Stimulated activated CD8-positive, alpha-beta memory T cell treated with anti-CD3 and anti-CD28 coated beads, Interleukin-7, amount 100 ng/mL, for 24 hours (primary cell): ENCODE measurements at places on chromosomes 11 and 22.

DNA sequence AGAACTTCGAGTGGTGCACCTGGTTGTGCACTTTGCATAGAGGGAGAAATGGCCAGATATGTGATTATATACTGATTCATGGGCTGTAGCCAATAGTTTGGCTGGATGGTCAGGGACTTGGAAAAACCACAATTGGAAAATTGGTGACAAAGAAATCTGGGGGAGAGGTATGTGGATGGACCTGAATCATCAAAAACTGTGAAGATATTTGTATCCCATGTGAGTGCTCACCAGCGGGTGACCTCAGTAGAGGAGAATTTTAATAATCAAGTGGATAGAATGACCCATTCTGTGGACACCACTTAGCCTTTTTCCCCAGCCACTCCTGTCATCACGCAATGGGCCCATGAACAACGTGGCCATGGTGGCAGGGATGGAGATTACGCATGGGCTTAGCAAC lies 48.0 kb upstream of the NARS2 start:
- no peak for DNase-seq

DNA sequence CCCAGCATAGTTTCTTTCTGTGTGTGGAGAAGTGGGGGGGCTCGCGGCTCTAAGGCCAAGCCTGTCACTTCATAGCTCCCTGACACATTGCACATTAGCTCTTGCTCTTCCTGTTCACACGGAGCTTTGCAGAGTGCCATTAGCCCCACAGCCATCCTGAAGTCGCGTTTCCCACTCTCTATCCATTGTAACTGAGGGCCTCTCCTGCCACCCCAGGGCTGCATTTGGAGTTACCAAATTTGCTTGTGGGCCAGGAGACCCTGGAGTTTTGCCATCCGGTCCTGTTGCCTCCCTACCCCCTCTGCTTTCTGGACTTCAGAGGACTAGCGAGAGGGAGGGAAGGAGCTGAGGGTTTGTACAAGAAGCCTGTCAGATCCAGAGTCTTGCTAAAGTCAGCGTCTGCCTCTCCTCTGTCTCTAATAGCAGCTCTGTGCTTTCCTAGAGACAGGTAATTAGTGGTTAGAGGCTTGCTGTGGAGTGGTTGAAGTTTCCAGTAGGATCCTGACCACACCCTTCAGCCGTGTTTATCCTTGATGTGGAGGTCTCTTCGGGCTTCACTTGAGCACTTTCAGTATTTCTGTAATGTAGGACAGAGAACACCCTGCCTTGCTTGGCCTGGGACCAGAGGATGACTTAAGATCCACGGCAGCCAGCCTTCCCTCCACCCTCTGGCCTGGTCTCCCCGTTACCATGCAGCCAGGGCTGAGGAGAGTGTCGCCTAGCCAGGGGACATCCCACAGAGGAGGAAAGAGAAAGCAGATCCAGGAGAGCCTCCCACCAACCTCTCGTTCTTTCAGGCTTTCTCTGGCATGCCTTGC lies 14.1 kb downstream of the DCPS start:
- no peak for DNase-seq

DNA sequence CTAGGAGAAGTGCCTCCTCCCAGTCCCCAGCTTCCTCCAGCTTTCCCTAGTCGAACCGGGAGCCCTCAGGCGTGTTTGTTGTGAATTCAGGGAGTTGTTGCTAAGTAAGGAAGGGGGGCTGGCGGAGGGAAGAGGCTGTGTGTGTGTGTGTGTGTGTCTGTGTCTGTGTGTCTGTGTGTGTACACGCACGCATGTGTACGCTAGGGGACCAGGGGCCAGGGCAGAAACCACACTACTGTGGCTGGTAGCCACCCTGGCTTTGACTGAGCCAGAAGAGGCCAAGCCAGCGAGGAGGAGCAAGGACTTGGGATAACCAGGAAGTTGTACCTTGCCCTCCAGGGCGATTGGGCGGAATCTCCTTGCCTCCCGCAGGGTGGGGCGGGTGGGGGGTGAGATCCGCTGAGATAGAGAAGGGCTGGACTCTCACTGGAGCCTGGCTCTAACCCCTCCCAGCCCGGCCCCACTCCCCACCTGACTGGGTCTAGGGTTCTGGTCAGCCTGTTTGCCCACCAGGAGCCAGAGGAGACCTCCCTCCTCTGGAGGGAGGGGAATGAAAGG lies 7.5 kb downstream of the BCL9L start:
- no peak for DNase-seq

GRCh38 chr22:39937906-39938305 lies 22.3 kb upstream of the TMA7B start:
- DNase-seq: no peak

GRCh38 chr11:119438599-119438998 lies 15.6 kb upstream of the THY1 start:
- DNase-seq: no peak

DNA sequence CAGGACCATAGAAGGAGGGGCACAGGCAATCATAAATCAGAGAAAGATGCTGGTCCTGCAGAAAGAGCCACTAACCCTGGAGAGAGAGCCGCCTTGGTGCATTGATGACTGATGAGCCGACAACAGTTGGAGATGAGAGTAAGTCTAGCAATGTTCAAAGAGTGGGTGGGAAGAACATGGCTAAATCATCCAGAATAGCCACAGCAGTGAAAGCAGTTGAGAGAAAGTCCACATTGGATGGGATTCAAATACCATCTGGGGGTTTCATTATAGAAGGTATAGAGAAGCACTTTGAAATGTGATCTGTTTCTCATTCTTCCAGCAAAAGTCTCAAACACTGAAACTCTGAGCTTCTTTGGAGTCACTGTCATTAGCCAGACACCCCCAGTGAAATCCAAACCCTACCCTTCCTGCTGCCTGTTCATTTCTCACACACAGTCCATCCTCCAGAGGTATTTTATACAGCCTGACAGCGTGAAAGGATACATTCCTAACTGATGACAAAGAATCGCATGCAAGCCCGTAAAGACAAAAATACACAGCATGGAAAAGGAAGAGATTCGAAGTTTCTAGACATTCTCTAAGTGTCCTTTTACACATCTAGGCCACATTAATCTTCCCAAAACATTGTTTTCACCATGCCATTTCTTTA lies 303.1 kb upstream of the MPPED2 start:
- DNase-seq: no peak

DNA sequence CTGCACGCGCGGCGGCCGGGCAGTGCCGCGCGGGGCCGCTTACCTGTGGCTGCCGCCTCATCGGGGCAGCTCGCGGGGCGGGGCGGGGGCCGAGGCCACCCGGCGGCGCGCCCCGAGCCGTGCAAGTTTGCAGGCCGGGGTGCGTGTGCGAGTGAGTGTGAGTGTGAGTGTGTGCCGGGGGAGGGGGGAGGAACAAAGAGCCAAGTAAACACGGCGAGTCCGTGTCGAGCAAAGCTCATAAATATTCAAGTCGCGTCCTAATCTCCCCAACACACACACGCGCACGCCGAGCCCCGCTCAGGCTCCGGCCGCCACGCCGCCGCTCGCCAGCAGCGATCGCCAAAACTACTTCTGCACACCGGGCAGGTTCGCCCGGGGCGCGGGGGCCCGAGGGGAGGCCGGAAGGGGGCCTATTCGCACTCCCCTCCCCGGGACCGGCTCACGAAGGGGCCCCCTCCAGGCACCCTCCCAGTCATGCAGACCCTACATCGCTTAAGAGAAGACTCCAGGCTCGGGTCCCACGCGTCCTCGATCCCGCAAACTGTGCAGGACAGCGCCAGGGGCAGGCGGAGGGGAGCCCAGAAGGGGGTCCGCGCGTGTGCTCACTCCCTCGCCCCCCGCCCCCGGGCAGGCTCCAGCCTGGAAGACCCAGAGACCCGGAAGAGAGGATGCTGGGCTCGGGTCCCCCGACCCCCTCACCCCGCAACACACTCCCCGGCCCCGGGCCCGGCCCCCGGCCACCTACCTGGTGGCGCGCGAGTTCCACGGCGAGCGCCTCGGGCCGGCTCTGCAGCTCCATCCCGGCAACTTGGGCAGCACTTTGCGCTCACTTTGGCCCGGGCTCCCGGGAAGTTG lies 827 bp downstream of the PHF21B start:
- no peak for DNase-seq

DNA sequence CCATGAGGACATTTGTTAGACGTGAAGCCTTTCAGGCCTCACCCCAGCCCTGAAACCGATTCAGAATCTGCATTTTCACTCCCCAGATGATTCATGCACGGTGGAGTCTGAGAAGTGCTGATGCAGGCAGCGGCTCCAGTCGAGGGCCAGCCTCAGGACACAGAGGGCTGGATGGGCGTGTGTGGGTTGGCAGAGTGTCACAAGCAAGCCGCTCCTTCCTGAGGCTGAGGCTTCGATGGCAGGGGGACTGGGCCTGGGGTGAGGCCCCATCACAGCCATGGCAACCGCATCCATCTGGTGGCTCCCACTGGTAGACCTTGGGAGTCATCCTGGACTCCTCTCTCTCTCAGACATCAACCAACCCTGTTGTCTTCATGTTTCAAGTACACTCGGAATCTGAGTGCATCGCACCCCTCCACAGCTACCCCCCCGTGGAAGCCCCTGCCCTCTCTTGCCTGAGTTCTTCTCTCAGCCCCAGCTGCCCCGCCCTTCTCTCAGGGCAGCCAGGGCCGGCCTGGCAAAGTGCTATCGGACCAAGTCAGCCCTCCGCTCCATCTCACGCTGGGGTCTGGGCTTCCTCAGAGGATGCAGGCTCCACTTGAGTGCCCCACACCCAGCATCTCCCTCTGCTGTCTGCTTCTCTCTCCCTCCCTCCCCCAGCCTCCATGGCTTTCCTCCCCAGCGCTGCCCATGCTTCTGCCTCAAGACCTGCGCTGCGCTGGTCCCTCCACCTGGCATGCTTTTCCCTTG lies 10.6 kb downstream of the KCNC1 start:
- DNase-seq: no peak

DNA sequence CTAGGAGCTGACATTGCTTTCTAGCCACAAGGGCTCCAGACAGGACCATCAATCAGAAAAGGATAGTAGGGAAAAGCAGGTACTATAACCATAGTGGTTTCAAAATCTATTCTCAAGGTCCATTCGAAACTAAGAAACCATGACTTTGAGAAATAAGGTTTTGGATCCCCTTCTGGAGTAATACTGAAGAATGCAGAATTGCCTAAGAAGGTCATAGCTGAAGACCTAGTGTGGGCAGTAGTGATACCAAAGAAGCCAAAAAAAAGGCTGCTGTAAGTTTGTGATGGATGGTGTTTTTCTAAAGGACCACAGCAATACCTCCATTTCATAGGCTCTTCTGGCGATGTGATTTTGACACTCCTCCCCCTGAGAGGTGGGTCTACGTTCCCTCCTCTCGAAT lies 163.1 kb downstream of the MAML2 start:
- DNase-seq: no peak

- DNase-seq: no peak
These were observed 69.1 kb upstream of the B3GAT1 start for GRCh38 chr11:134481135-134481534.

GRCh38 chr11:108727665-108728064 lies 62.8 kb downstream of the DDX10 start:
- no peak for DNase-seq

- no peak for DNase-seq
These were observed 45.5 kb upstream of the ALKBH3 start for GRCh38 chr11:43835104-43835503.

GRCh38 chr22:50201191-50202129 lies 649 bp downstream of the SELENOO start:
- DNase-seq: no peak

DNA sequence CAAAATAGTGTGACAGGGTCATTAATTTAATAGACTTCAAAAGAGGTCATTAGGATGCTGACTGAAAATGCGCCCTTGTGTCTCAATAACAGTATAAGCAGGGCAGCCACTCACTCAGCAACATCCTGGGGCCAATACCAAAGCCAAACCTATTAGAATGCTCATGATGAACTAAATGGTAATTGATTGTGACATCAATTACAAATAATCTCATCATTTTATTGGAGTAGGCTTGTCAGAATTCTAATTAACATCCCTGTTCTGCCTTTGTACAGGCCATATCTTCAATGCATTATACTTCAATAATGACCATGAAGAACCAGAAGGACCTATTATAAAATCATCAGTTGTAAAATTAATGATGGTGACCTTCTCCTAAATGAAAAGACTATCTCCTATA lies 64.2 kb downstream of the DNAJC24 start:
- DNase-seq: no peak

- no peak for DNase-seq
These were observed 684 bp downstream of the TNFRSF13C start for GRCh38 chr22:41925783-41926460.

- DNase-seq: no peak
These were observed 5.4 kb upstream of the C11orf86 start for GRCh38 chr11:66969584-66970225.

GRCh38 chr11:62908468-62909072 lies 12.6 kb downstream of the CHRM1 start:
- DNase-seq: no peak

- DNase-seq: no peak
These were observed 190.4 kb downstream of the MN1 start for GRCh38 chr22:27610863-27611786.

DNA sequence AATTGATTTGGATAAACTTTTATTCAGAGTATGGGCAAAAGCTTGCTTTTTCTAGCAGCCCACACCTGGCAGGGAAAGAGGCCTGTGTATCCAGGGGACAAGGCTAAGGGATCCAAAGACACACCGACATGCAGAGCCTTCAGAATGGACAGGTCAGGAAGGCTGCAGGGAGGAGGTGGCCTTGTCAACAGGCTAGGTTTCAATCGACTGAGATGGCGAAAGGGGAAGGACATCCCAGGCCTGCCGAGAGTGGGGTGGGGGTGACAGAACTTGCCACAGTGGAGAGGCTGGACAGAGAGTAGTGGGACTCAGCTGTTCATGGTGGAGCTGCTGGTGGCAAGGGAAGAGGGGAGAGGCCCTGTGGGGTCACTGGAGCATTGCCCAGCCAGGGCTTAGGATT lies 5.3 kb upstream of the SLC39A13 start:
- no peak for DNase-seq

DNA sequence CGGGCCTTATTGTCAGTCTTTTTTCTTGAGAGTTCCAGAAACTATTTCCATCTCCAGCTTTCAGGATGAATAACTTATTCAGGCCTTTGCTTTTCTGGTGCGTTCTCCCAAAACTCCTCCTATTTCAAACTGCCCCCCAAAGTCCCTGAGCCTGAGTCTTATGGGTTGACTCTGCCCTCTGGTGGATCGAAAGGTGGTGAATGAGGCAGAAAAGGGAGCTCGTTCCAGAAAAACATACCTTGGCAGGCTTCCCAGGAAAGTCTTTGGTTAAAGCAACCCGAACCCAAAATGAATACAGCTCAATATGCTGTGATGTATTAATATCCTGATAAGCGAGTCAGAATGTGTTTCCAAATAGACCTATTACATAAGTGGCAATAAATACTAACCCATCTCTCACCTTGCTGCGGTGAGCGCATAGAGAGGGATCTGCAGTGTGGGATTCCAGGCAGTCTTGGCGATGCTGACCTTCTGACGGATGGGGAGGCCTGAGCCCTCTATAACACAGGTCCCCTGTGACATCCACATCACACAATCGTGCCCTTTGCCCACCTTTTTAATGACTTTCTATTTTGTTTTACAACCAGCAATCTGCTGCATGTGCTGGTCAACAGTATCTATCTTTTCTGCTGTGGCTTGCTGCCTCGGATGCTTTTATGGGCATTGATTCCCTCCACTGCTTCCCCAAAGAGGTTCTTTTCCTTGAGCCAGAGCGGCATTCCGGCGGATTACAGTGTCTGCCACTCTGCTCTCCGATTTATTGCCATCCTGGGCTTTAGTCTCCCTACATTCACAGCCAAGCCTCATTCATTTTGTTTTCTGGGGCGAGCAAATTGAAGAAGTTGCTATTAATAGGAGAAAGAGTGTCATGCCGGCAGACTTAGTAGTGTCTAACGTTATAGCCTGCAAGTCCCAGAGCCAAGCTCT lies 756.8 kb downstream of the NTM start:
- no peak for DNase-seq
